ENCODE measurements at places on chromosomes 6 and 20.

- no peak for DNase-seq
These were observed 180.0 kb upstream of the RREB1 start for GRCh38 chr6:6927521-6928361.

DNA sequence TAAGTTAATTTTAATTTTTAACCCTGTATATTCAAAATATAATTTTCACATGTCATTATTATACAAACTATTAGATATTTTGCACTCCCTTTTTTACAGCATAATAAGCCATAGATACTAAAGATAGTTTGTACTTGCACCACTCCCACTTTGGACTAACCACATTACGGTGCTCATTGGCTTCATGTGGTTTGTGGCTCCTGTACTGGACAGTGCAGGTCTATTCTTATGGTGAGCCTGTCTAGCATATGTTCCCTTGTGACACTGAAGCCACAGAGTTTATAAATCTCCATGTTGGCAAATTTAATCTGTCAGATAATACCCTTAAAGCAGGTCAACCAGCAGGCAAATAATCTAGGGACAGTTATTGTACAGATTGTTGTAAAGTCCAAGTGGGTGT lies 354.4 kb upstream of the KCNQ5 start:
- DNase-seq: no peak

DNA sequence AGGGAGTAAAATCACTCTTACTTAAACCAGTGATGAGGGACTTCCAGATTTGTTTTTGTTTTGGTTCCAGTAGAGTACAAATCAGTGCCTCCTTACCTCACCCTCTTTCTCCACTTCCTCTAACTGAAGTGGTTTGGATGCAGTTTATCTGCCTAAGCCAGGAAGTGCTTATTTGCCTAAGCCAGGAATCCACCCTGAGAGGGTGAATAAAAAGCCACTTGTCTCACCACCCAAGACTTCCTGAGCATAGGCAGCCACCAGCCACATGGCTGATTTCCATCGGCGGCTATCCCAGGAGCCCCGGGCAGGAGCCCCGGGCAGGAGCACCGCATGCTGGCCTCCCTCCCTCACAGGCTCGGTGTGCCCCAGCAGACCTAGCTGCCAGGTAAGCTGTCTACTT lies 12.0 kb downstream of the LRP11 start:
- DNase-seq: no peak

- no peak for DNase-seq
These were observed 38.3 kb downstream of the NINL start for GRCh38 chr20:25547063-25547462.

- DNase-seq: no peak
These were observed 193.5 kb upstream of the PLN start for GRCh38 chr6:118354641-118355040.

GRCh38 chr6:165704045-165704748 lies 41.2 kb upstream of the PDE10A start:
- DNase-seq: no peak

DNA sequence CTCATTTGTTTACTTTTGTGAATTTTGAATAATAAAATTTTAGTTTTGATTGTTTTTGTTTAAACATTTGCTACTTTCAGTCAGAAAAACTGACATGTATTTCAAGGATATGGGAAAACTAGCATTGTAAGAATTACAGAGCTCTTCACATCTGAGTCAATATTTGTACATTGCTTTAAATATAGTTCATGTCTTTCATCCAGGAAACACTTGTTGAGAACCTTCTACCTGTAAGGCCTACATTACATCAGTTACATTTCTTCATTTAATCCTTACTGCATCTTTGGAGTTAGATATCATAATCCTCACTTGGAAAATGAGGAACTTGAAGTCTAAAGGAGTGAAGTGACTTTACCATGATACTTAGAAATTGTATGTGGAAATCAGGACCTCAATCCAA lies 242.9 kb downstream of the KCNQ5 start:
- DNase-seq: no peak

DNA sequence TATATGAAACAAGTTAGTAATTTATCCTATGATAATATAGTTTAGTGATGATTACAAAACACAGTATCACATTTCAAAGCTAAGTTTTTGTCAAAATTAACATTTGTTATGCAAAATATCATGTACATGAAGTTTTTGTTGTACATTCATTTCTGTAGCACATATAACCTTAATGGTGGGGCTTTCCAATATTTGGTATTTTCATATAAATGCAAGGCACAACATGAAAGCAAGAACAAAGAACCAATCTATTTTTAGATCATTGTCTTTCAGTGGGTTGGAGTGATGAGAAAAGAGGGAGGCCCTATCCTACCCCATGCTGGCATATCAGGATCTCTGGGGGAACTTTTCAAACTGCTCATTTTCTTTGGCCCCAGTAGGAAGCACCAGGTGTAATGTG lies 53.4 kb downstream of the FAM83B start:
- DNase-seq: no peak

DNA sequence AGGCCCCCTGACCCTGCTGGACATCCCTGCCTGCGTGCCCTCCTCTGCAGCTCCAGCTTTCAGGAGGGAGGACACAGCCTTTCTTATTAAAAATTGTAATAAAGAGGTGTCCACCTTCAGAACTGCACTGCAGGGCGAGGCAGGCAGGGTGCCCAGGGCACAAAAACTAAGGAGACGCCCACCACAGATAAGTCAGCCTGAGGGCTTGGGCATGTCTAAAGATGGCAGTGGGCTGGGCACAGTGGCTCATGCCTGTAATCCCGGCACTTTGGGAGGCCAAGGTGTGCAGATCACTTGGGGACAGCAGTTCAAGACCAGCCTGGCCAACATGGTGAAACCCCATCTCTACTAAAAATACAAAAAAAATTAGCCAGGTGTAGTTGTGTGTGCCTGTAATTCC lies 7.0 kb upstream of the C20orf144 start:
- DNase-seq: no peak

GRCh38 chr6:38027685-38028373 lies 208.3 kb downstream of the ZFAND3 start:
- no peak for DNase-seq

- DNase-seq: no peak
These were observed 1.1 kb downstream of the CENPB start for GRCh38 chr20:3785240-3786125.

DNA sequence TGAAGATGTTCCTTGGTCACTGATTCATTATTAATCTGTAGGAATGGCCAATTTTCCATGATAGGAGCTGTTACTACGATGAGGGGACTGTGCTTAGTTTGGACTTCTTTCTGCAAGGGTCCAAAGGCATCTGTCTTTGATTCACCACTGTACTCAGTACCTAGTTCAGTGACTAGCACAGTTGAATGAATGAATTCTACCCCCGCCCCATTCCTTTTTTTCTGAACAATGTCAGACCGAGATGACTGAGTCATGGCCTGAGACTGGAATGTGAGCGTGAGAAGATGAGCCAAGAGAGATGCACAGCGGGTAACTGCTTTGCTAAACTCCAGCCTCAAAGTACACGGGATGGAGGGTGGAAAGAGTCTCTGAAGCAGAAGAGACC lies 419 bp upstream of the SNHG17 start:
- no peak for DNase-seq
